NCI-H524 treated with DMSO at 0.1 percent for 48 hours (cell line): ENCODE measurements at places on chromosomes 6 and 20.

DNA sequence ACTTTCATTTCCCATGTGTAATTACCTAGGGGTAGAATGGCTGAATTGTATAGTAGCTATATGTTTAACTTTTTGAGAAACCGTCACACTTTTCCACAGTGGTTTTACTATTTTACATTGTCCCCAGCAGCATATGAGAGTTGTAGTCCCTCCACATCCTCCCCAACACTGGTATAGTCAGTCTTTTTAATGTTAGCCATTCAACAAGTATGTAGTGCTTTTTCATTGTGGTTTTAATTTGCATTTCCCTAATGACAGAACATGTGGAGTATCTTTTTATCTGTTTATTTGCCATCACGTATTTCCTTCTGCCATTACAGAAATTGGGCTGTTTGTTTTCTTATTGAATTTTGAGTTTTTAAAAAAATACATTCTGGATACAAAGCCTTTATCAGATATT lies 148.4 kb downstream of the CARMIL1 start:
- no peak for DNase-seq

DNA sequence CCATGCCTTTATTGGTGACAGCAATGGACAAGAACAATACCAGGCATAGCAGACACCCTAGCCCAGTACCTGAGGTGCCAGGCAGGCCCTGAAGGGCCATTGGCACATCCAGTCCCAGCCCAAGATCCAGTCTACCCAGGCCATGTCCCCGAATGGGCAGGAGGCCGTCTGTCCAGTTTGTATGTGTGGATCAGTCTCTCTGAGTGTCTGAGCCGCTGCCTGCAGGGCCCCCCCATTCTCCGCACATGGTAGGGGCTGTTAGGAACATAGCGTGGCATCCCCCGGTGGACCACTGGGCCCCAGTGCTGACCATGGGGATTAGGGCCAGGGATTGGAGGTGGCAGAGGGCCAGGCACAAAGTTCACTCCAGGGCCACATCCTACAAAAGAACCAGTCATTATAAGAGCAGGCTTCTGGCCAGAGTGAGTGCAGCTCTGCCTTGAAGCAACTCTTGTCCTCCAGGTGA lies 5.1 kb downstream of the PCED1A start:
- DNase-seq, result no peak

- no peak for DNase-seq
Observed at GRCh38 chr20:48246061-48246790, 460.9 kb upstream of the SULF2 start.

DNA sequence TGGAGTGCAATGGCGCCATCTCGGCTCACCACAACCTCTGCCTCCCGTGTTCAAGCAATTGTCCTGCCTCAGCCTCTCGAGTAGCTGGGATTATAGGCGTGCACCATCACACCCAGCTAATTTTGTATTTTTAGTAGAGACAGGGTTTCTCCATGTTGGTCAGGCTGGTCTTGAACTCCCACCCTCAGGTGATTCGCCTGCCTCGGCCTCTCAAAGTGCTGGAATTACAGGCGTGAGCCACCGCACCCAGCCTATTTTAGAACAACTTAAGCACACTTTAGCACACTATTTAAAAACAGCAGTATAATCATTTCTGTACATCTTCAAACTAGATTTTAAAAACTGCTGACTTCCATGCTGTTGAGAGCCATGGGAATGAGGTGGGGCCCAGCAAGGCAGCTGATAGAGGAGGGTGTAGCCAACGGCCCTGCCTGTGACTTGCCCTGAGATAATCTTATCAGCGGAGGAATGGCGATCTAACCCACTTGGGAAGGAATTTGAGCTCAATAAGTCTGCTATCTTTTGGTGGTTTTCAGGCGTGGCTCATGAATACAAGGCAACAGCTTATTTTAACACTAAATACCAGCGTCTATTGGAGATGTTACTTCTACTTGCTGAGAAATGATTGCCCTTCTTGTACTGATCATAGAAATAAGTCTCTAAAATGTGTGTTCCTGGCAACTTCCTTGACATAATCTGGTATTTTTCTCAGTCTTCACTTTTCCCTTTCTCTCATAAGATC lies 12.1 kb downstream of the ZDHHC14 start:
- no peak for DNase-seq

GRCh38 chr20:17505636-17506517 lies 25.3 kb downstream of the BFSP1 start:
- no peak for DNase-seq

DNA sequence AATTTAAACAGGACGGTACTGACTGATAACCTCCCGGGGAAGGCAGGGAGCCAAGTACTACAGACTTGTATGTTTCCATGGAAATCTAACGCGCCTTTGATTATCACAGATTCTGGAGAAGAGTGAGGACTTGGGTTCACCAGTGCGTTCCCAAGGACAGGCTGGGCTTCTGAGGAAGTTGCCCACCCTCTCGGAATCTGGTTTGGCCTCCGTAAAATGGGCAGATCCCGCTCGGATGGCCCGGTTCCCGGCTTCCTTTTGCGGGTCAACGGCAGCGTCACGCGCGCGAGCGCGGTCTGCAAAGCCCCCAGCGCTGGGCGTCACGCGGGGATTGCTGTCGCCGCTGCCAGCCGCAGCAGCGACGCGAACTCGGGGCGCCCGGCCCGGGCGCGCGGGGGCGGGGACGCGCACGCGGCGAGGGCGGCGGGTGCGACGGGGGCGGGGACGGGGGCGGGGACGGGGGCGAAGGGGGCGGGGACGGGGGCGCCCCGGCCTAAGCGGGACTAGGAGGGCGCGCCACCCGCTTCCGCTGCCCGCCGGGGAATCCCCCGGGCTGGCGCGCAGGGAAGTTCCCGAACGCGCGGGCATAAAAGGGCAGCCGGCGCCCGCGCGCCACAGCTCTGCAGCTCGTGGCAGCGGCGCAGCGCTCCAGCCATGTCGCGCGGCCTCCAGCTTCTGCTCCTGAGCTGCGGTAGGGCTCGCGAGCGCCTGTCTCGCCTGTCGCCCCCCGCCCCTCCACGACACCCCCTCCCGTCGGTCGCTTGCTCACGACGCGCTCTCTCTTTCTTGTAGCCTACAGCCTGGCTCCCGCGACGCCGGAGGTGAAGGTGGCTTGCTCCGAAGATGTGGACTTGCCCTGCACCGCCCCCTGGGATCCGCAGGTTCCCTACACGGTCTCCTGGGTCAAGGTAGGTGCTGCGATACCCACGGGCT lies at the start of gene CD83:
TSS of gene CD83 (plus strand) at position 615 of the 933 bp plus-strand sequence. CDS start at position 655, 40 bp downstream.
- no peak for DNase-seq

DNA sequence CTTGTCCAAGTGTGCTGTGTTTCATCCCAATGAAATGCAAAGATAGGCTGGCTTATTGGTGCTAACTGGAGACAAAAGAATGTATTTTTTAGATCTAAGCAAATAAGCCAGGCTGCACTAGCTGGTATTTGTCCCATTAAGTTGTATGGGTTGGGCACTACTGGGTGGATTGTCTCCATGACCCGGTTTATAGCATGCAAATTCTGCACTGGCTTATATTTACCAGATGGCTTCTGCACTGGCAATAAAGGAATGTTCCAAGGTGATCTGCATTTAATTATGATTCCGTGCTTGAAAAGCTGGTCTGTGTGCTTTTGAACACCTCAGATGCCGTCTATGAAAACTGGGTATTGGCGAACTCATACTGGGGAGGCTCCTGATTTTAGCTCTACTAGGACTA lies 61.4 kb upstream of the MOCS1 start:
- no peak for DNase-seq

- no peak for DNase-seq
Observed at GRCh38 chr6:156720691-156721685, 56.2 kb upstream of the ARID1B start.

- DNase-seq, result no peak
Observed at GRCh38 chr6:111423960-111424846, 58.8 kb downstream of the REV3L start.

DNA sequence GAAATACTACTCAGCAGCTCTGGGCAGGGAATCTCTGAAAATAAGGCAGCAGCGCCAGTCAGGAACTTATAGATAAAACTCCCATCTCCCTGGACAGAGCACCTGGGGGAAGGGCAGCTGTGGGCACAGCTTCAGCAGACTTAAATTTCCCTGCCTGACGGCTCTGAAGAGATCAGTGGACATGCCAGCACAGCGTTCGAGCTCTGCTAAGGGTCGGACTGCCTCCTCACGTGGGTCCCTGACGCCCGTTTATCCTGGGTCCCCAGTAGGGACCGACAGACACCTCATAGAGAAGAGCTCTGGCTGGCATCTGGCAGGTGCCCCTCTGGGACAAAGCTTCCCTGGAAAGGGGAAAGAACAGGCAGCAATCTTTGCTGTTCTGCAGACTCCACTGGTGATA lies 59.0 kb downstream of the COL21A1 start:
- DNase-seq, result no peak

DNA sequence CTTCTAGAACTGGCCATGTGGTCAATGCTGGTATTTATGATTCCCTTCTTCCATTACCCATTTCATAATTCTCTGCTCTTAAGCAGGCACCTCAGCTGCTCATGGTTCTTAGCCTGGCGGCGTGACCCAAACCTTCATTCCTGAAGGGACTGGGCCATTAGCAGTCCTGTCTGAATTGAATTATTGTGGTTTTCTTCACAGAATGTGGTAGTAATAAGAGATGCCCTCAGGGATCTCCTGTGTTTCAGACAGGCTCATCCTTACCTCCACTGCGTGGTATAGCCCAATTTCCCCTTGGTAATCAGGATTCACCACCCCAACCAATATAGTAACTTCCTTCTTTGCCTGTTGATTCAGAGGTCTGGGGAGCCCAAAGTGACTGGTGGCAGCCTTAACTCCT lies 37.6 kb downstream of the PKIB start:
- no peak for DNase-seq

DNA sequence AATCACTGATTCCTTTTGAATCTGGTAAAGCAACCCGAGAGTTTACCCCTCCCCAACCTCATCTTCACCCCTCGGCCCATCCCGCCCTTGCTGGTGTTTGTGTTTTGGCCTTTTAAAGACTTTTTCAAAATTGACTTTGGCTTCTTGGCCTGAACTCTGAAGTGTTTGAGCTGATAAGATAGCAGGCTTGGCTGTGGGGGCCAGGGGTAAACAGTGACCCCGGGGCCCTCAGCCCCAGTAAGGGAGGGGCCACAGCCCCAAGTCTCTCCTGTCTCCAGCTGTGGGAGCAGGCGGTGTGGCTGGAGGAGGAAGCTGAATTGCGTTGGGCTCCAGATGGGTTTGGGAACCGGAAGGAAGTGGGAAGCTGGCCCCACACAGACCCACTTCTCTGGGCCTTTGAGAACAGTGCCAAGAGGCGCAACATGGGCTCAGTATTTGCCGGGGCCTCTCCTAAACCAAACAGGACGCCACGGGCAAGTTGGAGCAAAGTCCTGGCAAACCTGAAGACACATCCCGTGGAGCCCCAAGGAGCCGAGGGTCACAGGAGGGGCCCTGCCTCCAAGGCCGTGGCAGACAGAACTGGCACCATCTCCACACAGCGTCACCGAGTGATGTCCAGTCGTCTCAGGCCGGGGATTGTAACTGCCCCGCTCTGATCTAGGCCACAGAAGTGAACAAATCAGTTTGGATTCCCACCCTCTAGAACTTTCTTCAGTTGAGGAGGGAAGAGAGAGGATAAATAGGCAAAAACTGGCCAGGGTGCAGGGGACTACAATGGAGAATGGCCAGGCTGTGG lies 54.3 kb upstream of the PTPN1 start:
- no peak for DNase-seq

DNA sequence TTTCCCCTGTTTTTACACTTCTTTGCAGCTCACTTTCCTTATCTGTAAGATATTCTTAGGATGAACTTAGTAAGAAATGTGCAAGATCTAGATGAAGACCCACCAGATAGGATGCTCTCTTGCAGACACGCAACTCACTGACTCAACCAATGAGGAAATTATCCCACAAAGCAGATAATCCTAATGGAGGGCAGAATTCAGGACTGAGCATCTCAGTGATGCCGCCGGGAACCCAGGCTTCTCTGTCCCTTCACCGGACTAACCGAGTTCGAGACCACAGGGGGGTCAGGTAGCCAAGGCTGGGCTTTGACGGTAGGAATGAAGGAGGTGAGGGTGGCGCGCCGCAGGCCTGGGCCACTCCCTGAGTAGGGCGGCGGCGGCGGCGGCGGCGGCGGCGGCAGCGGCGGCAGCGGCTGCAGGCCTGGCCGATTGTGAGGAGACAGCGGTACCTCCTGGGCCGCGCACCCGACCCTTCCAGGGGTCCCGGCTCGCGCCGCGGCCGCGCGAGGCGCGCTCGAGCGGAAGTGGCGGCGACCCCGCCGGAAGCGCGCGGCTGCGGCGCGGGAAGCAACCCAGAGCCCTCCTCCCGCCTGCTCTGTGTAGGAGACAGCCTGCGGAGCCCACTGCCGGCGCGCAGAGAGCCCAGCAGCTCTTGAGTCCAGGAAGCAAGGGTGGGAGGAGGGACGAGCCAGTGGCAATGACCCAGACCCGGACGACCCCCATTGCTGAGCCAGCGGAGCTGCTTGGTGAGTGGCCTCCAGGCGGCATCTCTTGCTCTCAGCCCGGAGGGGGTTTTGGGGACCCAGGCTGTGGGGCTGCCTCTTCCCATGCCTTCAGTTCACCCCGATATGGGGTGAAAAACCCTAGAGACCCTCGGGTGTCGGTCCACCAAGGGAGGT lies at the start of gene KHDC1:
TSS of gene KHDC1 (minus strand) at position 526 of the 899 bp plus-strand sequence. CDS start 20,679 bp downstream, outside the sequence.
- peak; percentile 5 for DNase-seq

DNA sequence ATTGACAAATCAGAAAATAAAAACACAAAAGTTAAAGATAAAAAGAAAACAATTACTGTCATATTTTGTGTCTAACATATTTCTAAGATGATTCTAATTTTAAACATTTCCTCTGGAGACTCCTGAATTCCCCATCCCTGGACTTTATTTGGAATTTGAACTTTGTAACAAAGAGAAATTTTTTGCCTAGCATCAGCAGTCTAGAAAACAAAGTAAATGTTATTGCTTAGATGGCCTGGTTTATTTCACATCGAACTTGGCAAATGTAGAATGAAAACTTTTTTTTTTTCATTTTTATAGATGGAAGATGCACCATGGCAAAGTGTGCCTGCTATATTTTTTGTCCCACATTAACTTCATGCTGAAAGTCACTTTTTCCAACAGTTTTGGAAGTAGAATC lies 159.1 kb downstream of the TBX18 start:
- DNase-seq, result no peak

DNA sequence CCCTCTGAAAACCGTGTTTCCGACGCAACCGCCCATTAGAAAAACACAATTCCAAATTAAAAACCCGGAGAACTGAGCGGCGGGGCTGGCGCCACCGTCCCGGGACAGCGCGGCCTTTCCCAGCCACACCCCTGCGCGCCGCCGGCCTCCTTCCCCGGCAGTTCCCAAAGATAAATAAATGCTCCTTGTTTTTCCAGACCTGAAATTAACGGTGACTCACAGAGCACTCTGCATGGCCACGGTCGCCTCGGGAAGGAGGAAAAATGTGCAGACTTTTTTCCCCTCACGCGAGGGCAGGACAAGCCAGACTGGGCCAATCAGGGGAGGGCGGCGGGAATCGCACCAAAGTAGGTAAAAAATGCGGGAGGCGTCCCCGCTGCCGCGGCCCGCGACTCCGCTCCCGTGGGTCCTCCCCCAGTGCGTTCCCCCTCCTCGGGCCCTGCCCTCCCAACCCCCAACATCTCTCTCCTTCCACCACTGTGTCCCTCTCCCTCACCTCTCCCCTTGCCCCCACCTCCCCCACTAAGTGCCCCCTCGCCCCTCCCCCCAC lies 828 bp upstream of the DSTN start:
- no peak for DNase-seq

DNA sequence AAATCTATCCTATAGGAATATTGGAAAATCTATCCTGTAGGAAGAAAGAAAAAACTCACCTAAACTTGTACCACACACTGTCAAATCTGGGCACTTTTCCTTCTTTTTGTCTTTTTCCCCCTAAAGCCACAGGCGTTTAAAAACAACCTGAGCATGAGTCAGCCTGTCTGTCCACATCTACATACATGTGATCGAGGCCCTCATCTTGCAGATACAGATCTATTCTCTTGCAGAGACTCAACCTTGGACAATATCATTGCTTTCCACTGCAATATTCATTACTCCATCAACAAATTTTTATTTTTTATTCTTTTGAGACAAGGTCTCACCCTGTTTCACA lies 95.9 kb upstream of the IYD start:
- DNase-seq, result no peak
